ENCODE measurements at places on chromosomes 4 and X.
A peak's percentile ranks its signal among the peaks of the same experiment; 100 is the strongest.

DNA sequence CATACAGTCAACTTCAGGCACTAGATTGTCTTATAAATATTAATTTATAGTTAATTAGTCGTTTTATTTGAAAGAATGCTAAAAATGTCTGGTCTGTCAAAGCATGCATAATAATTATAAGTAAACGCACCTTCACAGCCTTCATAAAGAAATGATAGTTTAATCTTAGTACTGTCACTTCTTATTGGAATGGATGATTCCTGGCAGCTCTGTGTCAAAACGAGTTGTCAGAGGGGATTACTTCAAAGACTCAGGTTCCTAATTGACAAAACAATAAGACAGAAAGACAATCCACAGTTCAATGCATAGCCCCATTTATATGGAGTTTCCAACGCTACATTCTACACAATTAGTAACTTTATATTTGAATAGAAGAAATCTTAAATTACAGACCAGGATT, 461.3 kb upstream of the TECRL start:
- no peak for DNase-seq

GRCh38 chrX:29903360-29903759, 312.0 kb upstream of the MAGEB2 start:
- DNase-seq: no peak

DNA sequence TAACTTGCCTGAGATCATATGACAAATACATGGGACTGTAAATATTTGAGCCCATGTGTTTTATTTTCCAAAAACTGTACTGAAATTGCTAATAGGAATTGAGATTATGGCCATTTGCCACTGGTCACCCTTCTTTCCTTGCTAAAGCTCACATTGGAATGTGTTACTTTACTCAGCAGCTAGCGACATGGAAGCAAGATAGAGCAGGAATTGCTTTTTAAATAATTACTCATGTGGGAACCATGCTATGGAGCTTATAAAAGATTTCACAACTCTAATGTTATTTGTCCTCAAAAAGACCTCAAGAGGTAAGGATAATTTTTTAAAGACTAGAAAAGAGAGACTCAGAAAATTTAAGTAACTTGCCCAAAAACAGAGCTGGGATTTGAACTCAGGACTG, 48.8 kb upstream of the AFAP1 start:
- no peak for DNase-seq

DNA sequence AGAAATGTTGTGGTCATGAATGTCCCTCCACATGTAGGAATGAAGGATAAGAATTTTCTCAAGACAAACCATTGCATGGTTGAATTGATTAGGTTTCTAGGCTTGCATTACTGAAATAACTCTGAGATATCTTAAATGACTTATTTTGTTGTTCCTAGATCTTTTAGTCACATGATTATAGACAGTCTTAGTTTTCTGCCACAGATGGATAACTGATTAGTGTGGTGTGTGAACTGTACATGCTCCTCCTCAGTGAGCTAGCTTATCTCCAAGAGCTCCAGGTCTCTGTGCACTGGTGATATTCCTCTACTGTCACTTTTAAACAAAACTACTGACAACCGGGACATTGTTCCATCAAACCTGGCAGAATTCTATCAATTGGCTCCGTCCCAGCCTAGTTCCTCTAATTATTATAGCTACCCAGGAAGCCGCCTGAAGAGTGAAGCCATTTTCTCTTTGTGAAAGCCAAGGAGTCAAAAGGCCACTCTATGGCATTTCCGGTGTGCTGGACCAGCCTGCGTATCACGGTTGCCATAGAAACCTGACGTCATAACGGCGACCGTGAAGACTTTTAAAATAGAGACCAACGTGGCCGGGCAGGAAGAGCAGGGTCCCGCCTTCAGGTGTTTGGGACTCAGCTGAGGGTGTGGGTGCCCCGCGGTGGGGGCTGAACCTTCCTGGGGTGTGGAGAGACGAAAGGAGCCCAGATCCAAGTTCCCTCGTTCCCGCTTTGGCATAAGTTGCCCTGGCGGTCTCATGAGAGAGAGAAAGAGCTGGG, 28.1 kb downstream of the BEX3 start:
- DNase-seq: peak; percentile 81

Data from T-helper 2 cell (primary cell).